Nucleus accumbens (tissue), 56 donors: ENCODE measurements at places on chromosomes 5 and 9.

DNA sequence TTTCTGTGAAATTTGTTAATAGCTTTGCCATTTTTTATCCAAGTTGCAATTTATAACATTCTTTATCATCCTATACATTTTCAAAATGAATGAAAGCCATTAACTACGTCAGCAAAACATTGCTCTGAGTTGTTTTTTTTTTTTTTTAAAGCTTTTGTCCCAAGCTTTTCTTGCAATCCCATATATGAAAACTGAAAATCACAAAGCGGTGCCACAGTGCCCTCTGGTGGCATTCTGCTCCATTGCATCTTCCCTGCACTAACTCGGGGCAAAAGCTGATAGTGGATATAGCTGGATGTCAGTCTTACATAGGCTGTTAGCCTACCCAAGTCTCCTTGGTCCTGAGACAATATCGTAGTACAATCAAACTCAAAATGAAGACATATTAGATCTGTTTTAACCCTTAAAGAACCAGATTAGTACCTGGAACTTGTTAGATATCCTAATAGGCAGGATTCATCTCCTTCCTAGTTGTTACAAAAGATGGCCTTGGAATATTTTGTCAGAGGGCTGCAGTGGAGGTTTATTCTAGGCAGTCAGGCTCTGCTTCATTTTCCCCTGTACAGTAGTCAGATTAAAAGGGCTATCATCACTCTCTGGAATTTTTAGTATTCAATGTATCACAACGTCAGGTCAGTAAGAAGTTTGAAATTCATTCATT lies 669.9 kb downstream of the PTPRD start:
- DNase-seq, result peak; percentile 29

DNA sequence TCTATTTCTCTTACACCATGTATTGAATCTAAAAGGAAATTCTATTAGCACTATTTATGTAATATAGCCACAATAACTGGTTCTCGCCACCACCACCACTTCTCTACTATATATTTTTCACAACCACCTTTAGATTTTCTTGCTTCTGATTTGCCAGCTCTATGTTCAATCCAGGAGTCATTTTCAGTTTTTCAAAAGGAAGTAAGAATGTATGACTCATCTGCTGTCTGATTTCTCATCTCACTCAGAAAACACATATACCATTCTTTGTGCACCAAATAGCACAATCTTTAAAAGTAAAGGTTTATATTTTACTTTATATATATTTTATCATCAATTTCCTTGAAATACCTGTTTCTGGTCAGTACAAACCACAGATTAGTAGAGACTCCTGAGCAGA lies 1127.5 kb downstream of the TAF11L14 start:
- DNase-seq, result no peak

DNA sequence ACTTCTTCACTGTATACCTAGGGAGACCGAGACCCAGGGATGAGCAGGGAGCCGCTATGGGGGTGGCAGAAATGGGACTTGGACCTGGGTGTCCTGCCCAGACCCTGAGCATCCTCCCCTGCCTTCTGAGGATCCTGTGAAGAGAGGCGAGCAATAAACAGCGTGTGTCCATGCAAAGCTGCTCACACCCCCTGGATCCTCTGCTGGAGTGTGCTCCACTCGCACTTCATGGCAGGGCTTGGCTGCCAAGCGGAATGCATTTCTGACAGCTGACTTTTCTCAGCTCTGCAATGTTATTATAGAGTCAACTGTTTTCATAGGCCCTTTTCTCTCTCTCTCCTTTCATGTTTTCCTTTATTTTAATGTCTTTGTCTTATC lies 31.0 kb upstream of the ALDH1B1 start:
- no peak for DNase-seq

DNA sequence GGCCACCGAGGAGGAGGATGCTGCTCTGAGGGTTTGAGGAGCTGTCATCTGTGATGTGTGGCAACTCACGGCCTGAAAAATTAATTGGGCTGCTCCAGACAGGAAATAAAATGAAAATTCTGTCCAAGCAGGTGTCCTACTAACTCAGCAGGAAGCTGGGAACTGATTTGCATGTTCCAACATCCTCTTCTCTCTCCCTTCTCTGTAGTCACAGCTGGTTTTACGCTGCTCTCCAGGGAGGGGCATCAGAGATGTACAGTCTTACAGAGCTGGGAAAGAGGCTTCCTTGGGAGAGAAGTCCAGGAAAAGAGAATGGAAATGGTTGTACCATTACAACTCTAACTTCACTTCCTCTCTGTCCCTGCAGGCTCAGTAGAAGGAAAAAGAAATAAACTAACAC lies 24.2 kb upstream of the SIL1 start:
- no peak for DNase-seq

GRCh38 chr5:15425766-15426165 lies 74.2 kb upstream of the FBXL7 start:
- DNase-seq, result no peak

GRCh38 chr9:9945966-9946365 lies 666.8 kb downstream of the PTPRD start:
- DNase-seq, result no peak

GRCh38 chr9:4266602-4267001 lies 33.3 kb downstream of the GLIS3 start:
- no peak for DNase-seq

- no peak for DNase-seq
Measured at GRCh38 chr5:1820926-1821325, 19.7 kb downstream of the NDUFS6 start.

- no peak for DNase-seq
Measured at GRCh38 chr9:84554069-84554664, 115.4 kb upstream of the NTRK2 start.

DNA sequence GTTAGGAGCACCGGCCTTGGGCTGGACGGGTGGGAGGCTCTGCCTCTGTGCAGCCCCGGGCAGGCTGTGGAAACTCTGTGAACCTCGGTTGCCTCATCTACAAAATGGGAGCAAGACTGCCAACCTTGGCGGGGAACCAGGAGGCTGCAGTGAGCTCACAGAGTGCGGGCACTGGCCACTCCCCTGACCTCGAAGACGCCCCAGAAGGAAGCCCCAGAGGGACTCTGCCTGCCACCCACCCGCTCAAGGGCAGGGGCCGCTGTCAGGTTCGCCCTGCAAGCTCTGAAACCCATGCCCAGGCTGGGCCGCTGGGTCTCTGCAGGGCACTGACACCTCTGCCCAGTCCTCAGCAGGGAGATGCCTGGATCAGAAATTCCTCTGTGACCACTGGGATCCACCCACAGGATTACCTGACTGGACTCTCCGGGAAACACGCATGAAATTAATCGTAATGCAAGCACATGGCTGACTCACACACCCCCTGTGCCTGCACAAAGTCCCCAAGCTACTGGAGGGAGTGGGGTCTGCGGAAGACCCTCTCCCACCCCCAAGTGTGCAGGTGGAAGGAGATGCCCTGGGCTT lies 7.4 kb downstream of the CCDC187 start:
- DNase-seq, result no peak

DNA sequence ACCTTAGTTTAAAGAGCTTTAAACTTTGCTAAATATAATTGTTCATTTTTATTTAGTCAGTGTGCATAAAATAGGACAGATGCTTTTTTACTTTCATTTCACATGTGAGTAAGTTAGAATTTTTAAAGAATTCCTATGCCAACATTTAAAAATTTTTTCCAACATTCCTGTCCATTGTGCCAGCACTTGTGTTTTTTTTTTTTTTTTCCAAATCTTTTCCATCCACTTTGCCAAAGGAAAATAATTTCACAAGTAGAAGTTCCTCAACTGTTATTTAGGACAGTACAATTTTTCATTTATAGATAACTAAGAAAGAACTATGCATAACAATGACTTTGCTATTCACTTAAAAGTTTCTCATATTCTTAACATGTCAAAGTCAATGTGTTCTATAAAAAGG lies 189.5 kb downstream of the ADAMTS6 start:
- DNase-seq, result no peak

- no peak for DNase-seq
Measured at GRCh38 chr9:19410195-19410503, 1.3 kb downstream of the ACER2 start.

- DNase-seq, result no peak
Measured at GRCh38 chr5:128799945-128800344, 165.3 kb upstream of the SLC27A6 start.

DNA sequence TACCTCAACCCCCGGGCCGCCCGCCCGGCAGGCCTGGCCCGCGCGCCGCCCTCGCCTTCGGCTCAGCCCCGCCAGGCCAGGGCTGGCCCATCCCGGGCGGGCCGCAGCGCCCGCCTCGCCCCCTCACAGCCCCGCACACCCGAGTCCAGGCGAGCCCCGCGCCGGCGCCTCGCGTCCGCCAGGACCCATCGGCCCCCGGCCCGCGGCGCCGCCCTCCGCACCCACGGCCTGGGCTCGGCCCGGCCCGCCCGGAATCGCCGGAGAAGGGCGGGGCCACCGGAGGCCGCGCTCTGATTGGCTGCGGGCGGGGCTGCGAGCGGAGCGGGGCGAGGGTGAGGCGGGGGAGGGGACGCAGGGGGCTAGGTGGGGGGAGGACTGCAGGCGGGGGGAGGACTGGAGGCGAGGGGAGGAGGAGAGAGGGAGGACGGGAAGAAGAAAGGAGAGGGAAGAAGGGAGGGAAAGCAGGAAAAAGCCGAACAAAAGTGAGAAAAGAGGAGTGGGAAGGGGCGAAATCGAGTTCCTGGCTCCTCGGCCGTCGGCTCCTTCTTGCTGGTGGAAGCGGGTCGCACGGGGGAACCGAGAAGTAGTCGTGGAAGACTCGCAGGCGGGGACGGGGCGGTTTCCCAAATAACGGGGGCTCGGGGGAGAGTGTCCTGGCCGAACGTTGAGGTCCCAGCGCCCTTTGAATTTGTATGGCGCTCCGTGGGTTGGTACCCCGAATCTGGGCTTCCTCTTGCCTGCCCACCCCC lies 472 bp upstream of the UBTD2 start:
- DNase-seq, result peak; percentile 74

GRCh38 chr5:91928754-91929521 lies 545.8 kb upstream of the ARRDC3 start:
- no peak for DNase-seq

GRCh38 chr5:144378681-144379080 lies 208.0 kb downstream of the KCTD16 start:
- DNase-seq, result no peak

DNA sequence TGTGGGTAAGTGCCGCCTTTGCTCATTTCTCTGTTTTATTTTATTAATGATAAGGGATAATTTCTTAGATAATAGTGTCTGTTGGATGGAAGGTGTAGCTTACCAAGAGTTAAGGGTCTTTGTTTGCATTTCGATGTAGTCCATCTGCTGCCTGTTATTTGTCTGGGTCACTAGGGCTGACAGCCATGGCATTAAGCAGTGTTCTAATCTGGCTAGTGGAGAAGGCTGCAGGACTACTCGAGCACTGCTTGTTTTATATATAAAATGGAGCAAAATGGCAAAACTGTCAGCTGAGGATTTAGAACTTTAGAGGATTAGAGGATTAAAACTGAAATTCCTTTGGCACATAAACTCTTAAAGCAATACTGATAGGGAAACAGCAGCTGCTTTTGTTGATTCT lies 67.5 kb downstream of the C7 start:
- no peak for DNase-seq

DNA sequence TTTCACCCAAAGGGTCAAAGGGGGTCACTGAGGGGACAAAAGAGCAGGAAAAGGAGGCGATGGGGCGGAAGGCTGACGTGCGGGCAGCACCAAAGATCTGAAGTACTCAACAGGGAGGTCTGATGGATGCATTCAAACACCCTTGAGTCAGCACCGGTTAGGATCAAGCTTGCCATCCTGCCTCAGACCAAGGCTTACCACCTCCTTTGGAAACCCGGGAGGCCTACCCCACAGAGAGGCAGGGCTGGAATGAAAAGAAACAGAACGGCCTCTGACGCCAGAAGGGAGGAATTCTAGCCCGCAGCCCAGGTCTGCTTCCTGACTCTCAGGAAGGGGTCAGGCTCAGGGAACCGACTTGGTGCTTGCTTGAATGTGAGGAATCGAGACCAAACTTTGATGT lies 125.6 kb downstream of the PAPPA start:
- no peak for DNase-seq

DNA sequence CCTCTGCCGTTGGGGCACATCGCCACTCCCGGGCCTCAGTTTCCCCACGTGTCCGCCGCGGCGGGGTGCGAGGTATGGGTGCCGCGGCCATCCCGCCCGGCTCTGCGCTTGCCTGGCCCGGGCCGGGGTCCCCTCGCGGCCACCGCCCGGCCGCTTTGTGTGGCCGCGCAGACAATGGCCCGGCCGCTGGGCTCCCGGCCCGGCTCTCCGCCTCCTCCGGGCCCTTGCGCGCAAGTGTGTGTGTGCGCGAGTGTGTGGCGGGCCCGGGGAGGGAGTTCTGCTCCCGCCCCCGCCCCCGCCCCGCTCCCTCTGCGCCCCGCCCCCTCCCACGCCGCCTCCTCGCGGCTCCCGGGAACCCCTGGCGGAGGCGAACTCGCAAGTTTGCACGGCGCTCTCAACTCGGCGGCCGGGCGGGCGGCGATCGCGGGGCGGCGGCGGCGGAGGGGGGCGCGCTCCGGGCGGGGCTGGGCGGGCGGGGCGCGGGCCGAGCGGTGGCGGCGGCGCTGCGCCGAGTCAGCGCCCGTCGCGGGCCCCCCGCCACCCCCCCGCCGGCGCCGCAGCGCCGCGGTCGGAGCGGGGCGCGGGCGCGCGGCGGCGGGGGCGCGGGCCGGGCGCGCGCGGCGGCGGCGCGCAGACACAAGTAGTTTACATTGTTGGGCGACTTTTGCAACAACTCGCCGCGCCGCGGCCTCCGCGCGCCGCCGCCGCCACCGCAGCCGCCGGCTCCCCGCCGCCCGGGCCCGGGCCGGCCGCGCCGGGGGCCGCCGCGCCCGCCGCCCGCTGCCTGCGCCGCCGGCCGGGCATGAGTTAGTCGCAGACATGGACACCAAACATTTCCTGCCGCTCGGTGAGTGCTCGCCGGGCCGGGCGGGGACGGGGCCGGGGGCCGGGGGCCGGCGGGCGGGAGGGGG lies at the start of gene RXRA:
TSS of gene RXRA (plus strand) at position 643 of the 911 bp plus-strand sequence. CDS start at position 820, 177 bp downstream.
- DNase-seq, result peak; percentile 47

DNA sequence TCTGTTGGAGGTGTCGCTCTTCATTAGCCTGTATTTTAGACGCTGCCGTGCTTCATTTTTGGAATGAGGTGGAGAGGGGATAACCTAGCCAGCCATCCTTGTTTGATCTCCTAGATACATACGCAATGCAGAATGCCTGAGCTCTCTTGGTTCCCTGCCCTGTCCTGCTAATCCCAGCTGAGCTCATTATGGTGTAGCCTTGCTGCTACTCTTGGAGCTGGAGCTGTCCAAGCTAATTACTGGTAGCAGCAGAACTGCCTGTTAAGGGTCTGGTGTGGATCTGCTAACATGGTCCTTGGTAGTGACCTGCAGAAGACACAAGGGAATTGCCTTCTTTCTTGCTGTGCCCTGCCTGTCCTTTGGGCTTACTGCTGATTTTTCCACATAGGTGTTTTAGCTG lies 207.9 kb downstream of the CNTLN start:
- no peak for DNase-seq
